ENCODE measurements at places on chromosomes 13 and 19.

GRCh38 chr19:45589768-45590167 is 5.2 kb upstream of the OPA3 start:
- DNase-seq: no peak

- no peak for DNase-seq
Observed at GRCh38 chr19:39246951-39247669, 1.5 kb downstream of the IFNL4 start.

DNA sequence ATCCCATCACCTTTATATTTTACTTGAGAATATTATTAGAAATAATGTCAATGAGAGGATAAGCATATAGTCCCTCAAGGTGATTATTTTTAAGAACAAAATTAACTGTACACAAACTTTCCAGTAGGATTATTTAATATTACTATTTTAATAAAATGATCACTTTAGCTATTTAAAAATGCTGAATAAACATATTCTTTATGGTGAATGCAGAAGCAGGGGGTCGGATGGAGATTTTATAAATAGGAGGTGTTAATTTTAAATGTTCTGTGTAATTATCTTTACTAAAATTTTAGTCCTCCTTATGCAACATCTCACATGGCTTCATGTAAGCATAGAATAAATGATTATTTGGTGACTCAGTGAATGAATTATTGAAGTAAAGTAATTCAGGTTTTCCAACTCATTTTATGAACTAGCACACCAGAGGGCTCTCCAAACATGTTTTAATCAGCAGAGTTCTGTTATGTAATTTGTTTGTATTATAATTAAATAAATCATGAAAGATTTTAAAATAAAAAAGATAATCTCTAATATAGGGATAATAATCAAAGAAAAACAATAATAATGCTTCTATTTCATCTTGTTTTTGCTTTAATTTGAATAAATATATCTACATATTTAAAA is 1635.2 kb downstream of the EFNB2 start:
- DNase-seq: no peak

- DNase-seq: peak; percentile 44
Observed at GRCh38 chr13:27607125-27607524, 13.2 kb downstream of the LNX2 start.

DNA sequence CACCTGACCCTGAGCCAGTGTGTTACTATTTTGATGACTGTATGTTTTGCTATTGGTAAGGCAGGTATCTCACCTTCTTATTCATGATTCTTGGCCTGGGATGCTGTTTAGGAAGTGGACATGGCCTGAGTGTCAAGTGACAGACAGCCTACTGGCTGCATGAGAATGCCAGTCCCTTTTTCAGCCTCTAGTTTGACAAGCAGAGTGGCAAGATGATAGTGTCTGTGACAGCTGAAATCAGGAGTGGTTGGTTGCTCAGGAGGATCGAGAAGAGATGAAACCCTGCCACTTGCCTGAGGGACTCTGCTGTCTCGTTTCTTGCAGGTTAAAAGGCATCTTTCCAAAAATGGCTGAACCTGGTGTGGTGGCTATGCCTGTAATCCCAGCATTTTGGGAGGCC is 7.1 kb upstream of the ELOF1 start:
- DNase-seq: no peak

All from AG09309 (cell line).